ENCODE measurements at places on chromosomes 16 and 17.

GRCh38 chr16:57426356-57426755, 20.8 kb downstream of the CIAPIN1 start:
- no peak for DNase-seq

DNA sequence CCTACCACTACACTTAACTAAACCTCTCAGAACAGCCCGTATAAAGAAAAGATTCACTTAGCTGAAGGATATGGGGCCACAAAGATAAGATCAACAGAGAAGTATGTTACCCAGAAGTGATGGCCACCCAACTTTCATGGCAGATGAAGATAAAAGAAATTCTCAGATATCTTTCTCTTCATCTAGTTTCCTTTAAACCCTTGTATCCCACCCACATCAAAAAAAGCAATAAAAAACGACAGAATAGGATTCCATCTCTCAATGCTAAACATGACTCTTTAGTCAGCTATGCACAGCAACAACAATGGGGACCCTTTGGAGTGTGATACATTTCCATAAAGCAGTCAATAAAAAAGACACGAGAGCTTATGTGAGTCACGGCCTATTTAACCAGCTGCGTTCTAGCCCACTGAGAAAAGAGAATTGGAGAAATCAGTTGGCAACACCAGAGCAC, 86.6 kb downstream of the SNX11 start:
- DNase-seq, result no peak

DNA sequence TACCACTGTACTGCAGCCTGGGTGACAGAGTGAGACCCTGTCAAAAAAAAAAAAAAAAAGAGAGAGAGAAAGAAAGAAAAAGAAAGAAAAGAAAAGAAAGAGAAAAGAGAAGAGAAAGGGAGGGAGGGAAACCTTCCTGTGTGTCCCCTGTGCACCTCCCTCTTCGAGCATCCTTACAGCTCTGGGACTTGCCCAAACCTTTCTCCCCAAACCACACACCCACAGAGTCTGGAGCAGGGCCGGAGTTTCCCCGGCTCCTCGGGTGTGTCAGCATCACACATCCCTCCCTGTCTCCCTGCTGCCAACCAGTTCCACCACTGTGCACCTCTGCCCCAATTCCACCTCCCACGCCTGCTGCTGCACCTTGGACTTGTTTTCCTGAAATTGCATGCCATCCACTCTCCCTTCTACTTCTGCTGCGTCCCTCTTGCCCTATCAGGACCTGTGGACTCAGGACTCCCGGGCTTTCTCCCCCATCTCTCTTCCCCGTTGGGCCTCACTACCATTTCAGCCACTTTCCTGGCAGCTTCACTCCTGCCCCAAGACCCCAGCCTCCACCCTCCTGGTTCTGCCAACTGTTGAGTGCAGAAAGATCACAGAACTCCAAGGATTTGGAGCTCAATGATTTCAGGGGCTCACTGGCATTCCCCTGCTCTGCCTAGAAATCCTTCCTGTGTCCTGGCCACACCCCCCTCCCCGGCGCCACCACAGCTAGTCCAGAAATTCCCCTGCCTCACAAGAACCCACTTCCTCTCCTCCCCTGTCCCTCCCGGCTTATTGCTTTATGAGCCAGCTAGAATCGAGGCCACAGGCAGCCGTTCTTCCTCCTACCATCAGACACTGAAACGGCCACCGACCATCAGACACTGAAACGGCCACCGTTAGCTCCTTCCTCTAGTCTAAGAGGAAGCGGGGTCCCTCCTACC, 3.7 kb upstream of the CDK3 start:
- peak; percentile 71 for DNase-seq

DNA sequence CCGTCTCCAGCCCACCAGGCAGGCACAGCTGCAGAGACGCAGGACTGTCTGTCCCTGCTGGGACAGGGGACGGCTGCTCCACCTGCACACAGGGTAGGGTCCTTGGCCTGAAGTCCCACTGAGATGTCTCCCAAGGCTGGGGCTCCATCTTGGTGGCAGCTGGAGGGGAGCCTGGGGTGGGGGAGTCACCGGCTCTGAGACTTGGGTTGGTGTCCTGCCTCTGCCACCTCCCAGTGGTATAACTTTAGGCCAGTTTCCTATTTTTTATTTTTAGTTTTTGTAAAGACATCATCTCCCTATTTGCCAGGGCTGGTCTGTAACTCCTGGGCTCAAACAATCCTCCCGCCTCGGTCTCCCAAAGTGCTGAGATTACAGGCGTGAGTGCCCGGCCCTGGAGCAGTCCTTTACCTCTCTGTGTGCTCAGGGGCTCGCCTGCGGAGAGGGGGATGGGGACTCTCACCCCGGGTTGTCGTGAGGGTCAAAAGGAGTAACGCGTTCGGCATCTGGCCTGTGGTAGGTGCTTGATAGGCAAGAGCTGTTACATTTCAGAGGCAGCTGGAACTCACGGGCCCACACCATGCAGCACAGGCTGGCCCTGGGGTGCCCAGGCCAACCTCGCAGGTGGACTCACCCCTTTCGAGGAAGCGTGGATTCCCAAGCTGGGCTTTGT, 46.6 kb upstream of the DOC2B start:
- DNase-seq, result peak; percentile 23

GRCh38 chr17:44910231-44911106, 4.8 kb downstream of the GFAP start:
- peak; percentile 24 for DNase-seq

- no peak for DNase-seq
Observed at GRCh38 chr17:28684963-28685362, 23.0 kb downstream of the SUPT6H start.

- DNase-seq, result no peak
Observed at GRCh38 chr17:64638552-64639203, 23.4 kb downstream of the SMURF2 start.

DNA sequence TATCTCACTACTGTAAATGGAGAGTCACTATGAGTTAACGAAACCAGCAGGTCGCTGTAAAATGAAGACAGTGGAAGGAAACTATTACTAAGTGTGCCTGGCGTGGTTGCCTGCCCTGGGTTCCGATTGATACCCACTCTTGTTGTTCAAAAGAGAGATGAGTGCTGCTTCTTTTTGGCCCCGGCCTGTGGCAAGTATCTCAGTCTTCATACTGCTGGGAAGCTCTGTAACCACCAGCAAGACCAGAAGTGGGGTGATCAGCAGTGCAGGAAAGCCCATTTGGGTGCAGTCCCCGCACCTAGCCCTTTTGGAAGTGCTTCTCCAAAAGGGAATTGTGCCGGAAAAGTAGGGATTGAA, 104.5 kb downstream of the SNX29 start:
- no peak for DNase-seq

DNA sequence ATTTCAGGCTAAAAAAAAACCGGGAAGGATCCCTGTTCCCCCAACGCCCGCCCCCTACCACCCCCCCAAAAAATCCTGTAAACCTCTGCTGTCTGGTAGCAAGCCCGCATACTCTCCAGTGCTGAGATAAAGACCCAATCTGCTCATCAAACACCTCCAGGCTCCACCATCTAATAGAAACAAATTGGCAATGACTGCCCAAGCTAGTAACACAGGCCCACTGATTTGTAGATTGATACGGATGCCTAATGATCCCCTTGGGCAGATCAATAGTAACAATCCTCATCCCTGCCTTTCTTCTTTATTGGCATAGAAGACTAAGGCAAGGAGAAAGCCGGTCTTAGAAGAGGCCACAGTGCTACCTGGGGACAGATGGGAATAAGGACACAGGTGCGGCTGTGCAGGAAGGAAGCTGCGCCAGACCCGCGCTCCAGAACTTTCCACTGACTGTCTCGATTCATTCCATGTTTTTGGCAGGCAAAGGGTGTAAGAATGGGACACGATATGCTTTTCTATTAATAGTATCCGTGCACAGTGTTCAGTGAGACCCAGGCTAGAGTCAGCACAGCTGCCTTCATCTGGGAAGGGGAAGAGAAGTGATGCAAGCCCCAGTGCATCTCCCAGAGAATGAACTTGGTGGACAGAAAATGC, 407.6 kb upstream of the PSMD7 start:
- no peak for DNase-seq

DNA sequence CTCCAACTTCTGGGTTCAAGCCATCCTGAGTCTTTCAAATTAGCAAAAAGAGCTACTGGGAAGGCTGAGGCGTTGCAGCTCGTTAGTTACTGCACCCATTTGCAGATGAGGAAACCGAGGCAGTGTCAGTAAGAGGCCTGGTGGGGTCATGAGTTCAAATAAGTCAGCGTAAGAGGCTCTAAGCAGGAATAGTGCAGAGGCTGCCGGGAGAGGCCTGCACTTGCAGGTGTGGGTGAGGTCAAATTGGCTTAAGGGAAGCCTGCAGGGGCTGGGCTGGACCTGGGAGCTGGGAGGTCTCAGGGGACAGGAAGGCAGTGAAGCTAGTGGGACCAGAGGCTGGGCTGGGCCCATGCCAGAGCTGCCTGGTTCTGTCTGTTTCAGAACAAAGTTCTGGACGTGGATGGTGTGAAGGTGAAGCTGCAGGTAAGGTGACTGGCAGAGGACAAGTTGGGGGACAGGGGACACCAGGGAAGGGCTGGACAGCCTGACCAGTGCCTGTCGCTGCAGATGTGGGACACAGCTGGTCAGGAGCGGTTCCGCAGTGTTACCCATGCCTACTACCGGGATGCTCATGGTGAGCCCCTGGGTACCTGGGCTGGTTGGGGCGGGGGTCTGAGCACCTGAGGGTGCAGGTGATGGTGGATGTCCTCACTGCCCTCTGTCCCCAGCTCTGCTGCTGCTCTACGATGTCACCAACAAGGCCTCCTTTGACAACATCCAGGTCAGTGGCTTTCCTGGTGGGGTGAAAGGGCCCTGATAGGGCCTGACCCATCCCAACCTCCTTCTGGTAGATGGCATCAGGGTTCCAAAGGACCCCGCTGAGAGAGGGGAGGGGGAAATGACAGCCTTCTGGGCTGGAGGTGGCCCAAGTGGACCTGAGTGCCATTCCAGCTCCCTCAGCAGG, 3.0 kb downstream of the RAB26 start:
- no peak for DNase-seq

- DNase-seq, result no peak
Observed at GRCh38 chr17:49570540-49571242, 5.0 kb upstream of the NXPH3 start.

Data from aorta (tissue), 5 donors.